ENCODE measurements at places on chromosomes 4 and X.

DNA sequence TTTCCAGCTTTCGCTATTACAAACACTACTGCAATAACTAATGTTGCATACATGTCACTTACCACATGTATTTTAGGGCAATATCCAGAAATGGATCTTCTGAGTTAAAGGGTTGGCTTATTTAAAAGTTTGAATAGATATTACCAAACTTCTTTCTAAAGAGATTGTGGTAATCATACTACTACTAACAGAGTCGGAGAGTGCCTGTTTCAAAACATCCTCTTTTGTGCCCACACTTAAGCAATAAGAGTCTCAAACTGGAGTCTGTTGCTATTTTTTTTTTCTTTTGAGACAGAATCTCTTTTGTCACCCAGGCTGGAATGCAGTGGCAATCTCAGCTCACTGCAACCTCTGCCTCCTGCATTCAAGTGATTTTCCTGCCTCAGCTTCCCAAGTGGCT is 35.8 kb downstream of the FGFBP1 start:
- no peak for DNase-seq

DNA sequence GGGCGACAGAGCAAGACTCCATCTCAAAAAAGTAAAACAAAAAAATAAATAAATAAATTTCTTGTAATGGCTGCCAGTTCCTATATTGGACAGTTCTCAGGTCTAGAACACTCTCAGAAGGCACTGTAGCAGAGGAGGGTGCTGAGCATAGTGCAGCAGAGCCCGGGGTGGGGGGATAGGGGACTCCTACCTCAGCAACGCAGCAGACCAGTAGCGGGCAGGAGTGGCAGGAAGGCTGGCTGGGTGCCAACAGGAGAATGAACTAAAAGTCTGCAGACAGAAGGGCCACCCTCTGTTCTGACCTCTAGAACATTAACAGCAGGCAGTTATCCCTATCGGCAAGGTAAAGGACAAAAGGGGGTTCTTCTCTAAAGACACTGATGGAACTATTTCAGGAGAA is 20.2 kb downstream of the PDK3 start:
- DNase-seq, result no peak

DNA sequence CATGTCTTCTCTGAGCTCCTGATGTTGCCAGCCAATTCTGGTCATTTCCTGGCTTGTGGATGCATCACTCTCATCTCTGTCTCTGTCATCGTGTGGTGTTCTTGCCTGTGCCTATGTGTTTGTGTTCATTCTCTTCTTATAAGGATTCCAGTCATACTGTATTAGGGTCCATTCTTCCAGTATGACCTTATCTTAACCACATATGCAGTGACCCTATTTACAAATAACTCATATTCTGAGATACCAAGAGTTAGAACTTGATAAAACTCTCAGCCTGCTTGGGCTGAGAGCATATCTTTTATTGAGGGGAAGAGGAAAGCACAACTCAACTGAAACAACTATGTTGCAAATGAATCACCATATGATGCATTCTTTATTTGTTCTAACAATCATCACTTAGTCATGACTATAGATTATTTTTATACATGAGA is 189.0 kb upstream of the ANXA10 start:
- no peak for DNase-seq

DNA sequence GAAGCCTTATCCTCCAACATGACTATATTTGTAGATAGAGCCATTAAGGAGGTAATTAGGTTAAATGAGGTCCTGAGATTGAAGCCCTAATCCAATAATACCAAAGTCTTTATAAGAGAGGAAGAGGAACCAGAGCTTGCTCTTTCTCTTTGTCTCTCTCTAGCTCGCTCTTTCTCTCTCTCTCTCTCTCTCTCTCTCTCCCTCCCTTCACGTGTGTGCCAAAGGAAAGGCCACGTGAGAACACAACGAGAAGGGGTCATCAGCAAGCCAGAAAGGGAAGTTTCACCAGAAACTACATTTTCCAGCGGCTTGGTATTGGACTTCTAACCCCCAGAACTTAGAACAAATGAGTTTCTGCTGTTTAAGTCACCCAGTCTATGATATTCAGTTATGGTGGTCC is 1540.5 kb downstream of the C4orf33 start:
- no peak for DNase-seq

GRCh38 chrX:112211459-112211858 is 128.9 kb upstream of the TRPC5 start:
- DNase-seq, result no peak

- no peak for DNase-seq
Measured at GRCh38 chr4:81257021-81257420, 42.0 kb upstream of the PRKG2 start.

GRCh38 chrX:38150993-38151392 is 69.7 kb downstream of the SRPX start:
- no peak for DNase-seq

- no peak for DNase-seq
Measured at GRCh38 chr4:26272654-26273615, 47.9 kb upstream of the RBPJ start.

DNA sequence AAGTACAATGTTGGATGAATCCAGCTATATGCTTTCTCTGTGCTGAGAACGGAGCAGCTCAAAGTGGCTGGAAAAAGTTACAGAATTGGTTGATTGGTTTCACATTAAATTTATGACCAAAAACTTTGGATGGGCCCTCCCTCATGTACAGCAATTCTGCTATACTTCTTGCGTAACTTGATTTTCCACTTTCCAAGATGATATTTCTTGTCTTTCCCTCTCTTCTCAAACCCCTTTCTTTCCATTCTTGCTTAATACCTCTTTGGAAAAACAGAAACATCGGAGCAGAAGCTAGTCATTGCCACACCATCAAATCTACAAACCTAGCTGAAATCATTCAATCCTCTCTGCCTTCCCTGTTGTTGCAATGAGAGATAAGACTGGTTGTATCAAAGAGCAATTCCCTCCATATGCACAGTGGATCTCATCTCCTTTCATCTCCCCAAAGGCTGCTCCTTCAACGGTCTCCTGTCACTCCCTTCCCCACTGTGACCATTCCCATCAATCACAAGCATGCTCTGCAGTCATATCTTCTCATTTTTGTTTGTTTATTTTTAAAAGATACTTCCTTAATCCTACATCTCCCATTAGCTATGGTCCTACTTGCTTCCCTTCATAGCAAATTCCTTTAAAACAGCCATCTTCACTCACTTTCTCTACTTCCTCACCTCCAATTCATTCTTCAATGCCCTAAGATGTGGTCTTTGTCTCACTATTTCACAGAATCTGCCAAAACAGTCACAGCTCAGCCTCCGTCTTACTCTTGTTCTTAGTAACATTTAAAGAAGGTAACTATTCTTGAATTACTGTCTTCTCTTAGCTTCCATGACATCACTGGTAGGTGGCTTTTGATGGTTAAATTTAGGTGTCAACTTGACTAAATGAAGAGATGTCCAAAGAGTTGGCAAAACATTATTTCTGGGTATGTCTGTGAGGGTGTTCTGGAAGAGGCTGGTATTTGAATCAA is 145.5 kb downstream of the FAM13A start:
- no peak for DNase-seq

- no peak for DNase-seq
Measured at GRCh38 chr4:100084892-100085291, 105.4 kb downstream of the DDIT4L start.

GRCh38 chrX:108833993-108834392 is 97.6 kb upstream of the IRS4 start:
- no peak for DNase-seq

GRCh38 chr4:143531788-143532491 is 18.4 kb downstream of the SMARCA5 start:
- no peak for DNase-seq

- no peak for DNase-seq
Measured at GRCh38 chr4:78937837-78938236, 1.4 kb downstream of the PAQR3 start.

- no peak for DNase-seq
Measured at GRCh38 chr4:183532821-183533220, 28.0 kb downstream of the ING2 start.

GRCh38 chrX:24777660-24778059 is 83.9 kb downstream of the POLA1 start:
- no peak for DNase-seq

DNA sequence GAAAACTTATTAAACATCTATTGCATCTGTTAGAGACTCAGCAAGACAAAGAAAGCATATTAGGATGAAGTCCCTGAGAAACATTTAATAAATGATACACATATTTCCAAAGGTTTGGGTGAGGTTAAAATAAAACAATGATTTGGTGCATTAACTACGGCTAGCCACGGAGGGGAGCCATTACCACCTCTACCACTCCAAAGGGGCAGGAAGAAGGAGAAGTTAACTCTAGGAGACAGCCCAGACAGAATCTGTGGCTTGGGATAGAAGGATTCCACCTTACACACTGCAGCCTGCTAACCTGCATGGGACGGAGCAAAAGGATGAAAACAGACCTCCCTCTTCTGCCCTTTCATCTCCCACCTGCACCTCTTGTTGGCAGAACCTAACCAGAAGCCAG is 189.1 kb upstream of the C1QTNF7 start:
- no peak for DNase-seq

DNA sequence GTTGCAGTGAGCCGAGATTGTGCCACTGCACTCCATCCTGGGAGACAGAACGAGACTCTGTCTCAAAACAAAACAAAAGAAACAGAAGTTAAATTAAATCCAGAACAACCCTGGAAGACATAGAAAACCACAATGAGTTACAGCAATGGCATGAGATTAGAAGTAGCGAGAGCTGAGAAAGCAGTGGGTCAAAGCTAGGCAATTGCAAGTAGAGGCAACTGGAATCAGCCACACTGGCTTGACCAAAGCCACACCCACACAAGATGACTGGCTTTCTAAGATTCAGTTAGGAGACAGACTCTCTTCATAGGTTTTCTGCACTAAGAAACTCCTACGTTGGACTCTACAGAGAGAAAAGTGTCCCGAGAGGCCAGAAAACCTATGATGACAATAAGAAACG is 443.0 kb downstream of the GPM6A start:
- no peak for DNase-seq

DNA sequence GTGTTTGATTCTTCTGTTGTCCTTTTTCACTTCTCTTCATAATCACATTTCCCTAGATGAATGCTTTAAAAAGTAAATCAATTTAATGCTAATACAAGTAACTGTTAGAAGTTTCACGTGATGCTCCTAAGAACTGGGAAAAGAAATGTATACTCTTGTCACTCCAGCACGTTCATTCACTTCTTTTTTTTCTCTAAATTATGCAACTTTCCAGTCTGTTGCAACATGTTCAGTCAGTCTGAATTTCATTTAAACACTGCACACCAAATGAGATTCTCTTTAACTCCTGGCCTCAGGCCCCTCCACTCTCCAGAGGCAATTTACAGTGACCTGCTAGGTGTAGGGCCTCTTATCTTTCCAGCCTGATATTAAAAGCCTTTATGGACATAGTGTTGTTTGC is 321.9 kb downstream of the HS3ST1 start:
- no peak for DNase-seq

- no peak for DNase-seq
Measured at GRCh38 chr4:187321711-187322110, 598.1 kb upstream of the FAT1 start.

- DNase-seq, result no peak
Measured at GRCh38 chrX:112056476-112056875, 26.1 kb downstream of the TRPC5 start.

DNA sequence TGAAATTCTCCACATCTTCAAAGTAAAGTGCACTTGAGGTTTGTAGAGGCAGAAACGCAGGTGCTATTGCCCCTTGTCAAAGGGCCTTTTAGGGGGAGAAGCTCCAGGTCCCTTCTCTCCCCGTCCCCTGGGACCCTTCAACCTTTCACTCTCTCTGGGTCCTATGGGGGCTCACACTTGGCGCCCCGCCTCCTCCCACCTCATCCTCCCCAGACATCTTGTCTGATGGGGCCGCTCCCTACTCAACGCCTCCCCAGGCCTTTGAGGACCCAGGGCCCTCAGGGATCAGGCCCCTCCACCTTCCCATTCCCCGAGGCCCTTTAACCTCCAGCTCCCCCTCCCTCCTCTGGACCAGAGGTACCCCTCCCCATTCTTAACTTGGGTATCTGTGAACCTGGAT is 1.3 kb upstream of the HTRA3 start:
- DNase-seq, result no peak

DNA sequence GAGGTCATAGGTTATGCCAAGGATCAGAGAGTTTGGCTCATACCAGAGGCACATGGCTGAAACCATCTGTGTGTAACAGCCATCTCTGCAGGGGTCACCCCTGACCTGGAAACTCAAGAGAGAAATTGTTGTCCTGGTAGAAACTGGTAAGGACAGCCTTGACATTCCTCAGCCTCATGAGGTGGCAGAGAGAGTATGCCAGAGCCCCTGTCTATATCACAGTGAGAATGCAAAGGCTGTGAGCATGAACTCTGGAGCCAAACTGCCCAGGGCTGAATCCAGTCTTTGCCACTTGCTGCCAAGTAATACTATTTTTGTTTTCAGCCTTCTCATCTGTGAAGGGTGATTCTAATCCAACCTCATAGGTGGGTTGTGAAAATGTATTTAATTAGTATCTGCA is 37.1 kb upstream of the CCDC149 start:
- DNase-seq, result no peak

DNA sequence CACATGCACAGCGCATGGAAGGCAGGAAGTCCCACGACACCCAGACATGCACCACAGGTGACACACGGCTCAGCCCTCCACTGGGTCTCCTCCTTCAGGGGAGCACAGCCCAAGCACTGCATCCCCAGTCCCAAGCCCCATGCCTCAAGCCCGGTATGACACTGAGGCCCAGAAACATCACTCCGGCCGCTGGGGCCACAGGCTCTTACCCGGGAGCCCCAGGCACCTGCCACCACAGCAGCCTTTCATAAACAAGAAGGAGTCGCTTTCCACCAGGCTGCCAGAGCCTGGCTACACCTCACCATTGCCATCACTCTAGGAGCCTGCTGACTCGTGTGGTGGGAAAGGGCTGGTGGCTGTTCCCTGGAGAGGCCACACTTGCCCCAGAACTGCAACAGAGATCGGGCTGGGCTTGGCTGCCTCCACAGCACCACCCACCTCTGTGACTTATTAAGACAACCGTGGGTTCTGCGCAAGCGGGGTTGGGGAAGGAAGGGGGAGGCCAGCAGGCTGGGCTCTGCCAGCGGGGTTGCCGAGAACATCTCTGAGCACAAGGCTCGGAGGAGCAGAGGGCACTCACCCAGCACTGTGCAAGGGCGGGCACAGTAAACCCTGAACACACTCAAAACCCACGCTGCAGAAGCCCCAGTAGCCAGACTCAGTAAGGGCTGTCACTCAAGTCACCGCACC is 4.5 kb downstream of the HAUS7 start:
- no peak for DNase-seq

DNA sequence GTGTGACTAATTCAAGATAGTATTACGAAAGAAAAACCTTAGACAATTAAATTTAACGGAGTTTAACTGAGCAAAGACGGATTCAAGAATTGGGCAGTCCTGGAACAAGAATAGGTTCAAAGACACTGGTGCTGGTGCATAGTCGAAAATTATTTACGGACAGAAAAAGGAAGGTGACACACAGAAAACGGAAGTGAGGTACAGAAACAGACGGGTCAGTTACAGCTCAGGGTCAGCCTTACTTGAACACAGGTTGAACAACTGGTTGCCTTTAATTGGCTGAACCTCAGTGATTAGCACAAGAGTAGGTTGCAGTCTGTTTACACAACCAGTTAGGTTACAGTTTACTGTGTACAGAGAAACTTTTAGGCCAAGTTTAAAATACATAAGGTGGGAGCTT is 31.5 kb downstream of the KLHL8 start:
- no peak for DNase-seq

- DNase-seq, result no peak
Measured at GRCh38 chr4:78033861-78034260, 23.3 kb upstream of the FRAS1 start.

All from effector CD8-positive, alpha-beta T cell (primary cell).